T-helper 2 cell treated with Interferon-gamma antibody and Interleukin-4, amounts not matched to agents 5 μg/mL and 100 μg/mL, for 36 hours (primary cell): ENCODE measurements at places on chromosomes 5 and 9.

GRCh38 chr5:107514305-107514704 is 156.4 kb downstream of the EFNA5 start:
- DNase-seq, result no peak

DNA sequence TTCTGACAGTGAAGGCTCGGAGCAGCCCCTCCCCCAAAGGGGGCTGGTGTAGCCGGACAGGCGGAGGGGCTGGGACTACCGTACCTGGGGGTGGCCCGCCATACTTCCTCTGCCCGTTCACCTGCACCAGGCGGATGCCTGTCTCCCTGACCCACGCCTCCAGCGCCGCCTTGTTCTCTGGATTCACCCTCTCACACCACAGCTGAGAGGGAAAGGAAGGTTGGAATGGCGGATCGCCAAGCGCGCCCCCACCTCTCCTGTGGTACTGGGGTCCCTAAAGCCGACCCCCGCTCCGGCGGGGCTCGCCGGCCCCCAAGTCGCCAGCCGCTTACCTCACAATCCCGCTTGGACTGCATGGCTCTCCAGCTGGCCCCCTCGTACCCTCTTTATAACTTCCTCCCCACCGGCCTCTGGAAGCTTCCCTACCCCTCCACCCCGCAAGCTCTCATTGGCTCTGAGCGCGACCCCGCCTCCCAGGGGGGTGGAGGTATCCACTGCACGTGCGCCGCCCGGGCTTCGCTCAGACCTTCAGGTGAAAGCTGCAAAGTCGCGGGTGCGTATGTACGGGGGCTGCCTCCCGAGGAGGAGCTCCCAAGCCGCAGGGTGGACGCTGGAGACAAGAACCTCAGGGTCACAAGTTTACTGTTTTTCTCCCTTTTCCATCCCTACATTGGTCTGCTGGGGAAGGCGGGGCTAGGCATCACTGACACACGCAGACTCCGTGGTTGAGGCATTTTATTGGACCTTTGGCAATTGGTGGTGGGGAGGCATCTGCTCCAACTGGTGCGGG is at the start of gene DND1:
Gene DND1, minus strand, starts transcription at position 390 of the 790 bp plus-strand sequence. Its CDS starts 34 bp downstream, at position 356.
- no peak for DNase-seq

GRCh38 chr5:55973296-55973695 is 21.5 kb downstream of the IL6ST start:
- DNase-seq, result no peak

DNA sequence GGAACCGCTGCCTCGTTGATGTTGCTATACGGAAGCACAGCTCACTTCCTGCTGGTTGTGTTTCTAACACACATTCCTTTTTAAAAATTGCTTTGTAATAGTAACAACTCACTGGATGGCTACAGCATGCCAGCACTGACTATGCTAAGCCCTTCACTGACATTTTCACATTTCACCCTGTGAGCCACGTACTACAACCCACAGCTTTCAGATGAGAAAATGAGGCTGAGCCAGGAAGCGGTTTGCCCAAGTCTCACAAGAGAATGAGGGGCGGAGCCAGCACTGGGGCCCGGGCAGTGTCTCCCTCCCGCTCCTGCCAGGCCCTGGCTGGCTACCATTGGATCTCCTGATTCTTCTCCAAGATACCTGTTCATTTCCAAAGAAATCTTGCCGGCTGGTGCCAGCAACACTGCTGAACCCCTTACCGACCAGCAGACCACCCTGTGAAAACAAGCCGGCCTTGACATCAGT is 38.3 kb downstream of the FAM78A start:
- DNase-seq, result peak; percentile 87

- no peak for DNase-seq
Measured at GRCh38 chr9:23551311-23551721, 274.7 kb downstream of the ELAVL2 start.

DNA sequence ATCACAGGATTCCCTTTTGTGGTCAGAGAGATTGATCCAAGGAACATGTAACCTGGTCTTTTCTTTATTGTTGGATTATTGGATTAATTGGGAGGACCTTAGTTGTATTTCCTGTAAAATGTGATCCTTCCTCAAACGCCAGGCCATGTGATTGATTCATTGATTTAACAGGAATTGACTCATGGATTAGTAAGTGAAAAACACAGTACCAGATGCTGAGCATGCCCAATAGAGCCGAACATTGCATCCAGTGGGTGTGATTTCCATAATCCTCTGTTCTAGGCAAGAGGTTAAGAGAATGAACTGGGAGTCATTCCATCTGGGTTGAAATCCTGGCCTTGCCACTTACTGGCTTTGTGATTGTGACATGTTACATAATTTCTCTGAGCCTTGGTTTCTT is 522.3 kb downstream of the MAT2B start:
- no peak for DNase-seq

DNA sequence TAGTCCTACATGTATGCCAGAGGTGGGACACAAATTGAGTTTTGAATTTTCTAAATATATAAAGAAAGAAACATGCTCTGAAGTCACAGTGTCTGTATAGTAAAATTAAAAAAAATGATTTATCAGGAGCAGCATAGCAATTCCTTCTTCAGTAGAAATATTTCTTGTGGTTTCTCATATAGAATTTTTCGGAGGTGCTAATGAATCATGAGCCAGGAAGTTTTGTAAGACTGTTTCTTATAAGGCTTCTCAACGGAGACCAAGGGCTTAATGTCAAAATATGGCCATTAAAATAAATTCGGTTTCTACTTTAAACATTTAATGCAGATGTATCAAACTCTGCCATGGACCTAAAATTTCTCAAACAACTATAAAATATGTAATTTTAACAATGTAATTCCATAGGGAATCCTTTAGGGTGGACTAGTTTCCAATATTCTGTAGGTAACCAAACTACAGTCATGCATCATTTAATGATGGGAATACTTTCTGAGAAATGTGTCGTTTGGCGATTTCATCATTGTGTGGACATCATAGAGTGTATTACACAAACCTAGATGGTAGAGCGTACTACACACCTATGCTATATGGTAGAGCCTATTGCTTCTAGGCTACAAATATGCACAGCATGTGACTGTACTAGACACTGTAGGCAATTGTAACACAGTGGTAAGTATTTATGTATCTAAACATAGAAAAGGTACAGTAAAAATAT is 66.3 kb downstream of the ANKRD55 start:
- DNase-seq, result no peak

DNA sequence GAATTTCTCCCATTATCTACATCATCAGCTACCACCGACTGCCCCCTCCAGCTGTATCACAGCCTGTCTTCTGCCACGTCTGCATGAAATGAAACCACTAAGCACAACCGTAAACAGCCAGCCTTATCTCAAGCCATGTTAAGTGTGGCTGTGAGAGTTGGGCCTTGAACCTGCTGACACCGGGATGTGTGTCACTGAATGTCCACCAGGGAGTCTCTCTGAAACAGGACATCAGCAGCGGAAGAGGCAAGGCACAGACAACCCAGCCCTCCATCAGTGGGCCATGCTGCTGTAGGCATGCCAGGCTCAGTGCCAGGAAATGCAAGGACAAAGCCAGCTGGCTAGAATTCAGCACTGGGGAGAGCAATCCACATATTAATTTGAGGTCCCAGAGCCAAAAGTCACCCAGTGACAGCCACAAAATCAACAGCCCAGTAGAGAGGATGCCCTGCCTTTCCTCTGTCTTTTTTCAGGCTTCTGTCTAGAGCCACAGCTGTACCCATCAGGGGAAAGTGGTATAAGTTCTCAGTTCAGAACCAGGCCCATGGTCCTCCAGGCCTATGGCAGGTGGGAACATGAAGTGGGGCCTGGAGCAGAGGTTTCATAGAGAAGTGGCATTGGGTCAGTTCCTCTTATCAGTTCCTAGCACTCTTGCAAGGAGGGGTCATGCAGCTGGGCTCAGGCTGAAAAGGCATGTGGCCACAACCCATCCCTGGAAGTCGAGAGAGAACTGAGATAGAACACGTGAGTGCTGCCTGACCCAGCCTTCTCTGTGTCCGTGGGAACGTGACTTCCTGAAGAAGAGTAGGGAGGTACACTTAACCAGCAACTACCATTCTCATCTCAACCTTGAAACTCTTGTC is 199.4 kb downstream of the ESM1 start:
- DNase-seq, result no peak

GRCh38 chr9:3403315-3403714 is 122.5 kb downstream of the RFX3 start:
- DNase-seq, result no peak

DNA sequence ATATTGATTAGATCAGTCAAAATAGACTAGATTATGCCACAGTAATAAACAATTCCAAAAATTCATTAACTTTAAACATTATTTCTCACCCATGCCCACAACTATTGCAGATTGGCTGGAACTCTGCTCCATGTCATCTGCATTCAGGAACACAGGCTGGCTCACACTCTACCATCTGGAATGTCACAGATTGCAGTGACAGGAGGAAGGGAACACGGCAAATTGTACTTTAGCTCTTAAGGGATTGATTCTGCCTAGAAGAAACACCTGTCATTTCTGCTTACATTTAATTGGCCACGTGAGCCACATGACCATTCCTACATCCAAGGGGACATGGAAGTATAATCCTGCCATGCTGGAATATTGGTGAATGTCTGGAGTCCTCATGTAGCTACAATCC is 54.4 kb downstream of the ATPSCKMT start:
- no peak for DNase-seq

DNA sequence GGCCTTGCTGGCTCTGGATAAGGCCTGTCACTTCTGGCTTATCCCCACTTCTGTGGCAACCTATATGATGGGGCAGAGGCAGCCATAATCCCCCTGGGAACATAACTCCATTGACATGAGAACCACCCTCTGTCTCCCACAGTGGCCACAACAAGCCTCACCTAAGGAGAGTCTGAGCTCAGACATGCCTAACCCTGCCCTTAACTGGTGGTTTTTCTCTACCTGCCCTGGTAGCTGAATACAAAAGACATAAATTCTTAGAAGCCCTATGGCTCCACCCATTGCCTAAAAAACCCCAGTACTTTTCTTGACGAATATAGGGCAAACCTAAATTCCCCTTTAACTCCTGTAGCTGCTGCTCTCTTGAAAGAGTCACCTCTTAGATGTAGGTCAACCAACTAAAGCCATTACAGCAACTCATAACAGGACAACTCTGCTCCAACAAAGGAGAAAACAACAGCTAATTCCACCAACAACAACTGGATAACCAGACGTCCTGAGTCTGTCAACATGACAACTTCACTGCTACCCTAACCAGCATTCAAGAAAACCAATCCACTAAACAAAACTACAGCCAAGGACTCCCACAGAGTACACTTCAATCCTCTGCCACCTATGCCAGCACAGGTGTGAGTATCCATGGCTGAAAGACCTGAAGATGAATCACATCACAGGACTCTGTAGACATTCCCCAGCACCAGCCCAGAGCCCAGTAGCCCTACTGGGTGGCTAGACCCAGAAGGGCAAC is 427.7 kb downstream of the PRELID2 start:
- DNase-seq, result no peak

GRCh38 chr9:96413302-96414221 is 4.6 kb downstream of the ZNF367 start:
- DNase-seq, result no peak

DNA sequence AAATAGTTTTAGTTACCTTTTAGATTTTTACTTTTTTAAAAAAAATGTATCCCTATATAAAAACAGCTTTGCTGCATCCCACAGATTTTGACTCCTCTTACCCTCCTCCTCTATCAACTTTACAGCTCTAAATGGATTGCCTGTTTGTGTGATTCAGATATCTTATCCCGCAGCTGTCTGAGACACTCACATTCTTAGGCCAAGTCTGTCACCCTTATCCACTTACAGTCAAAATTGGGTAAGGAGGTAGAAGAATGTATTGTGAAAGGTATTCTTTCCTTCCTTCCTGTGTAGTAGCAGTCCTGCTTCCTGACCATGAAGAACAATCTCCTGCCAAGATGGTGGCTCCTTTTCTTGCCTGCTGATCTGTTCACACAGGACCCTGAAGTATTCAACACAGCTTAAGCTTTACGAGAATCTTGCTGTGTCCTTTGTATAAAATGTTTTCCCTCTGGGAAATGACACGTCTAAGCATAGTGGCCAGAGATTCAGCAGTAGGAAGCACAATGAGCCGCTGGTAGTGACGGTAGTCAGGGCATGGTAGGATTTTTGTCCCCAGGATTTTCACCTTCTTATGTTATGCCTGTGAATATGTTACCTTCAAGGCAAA is 67.7 kb upstream of the ST8SIA4 start:
- DNase-seq, result no peak

GRCh38 chr5:51286046-51286445 is 97.2 kb upstream of the ISL1 start:
- no peak for DNase-seq

- DNase-seq, result no peak
Measured at GRCh38 chr5:59722874-59723273, 170.7 kb downstream of the PDE4D start.

DNA sequence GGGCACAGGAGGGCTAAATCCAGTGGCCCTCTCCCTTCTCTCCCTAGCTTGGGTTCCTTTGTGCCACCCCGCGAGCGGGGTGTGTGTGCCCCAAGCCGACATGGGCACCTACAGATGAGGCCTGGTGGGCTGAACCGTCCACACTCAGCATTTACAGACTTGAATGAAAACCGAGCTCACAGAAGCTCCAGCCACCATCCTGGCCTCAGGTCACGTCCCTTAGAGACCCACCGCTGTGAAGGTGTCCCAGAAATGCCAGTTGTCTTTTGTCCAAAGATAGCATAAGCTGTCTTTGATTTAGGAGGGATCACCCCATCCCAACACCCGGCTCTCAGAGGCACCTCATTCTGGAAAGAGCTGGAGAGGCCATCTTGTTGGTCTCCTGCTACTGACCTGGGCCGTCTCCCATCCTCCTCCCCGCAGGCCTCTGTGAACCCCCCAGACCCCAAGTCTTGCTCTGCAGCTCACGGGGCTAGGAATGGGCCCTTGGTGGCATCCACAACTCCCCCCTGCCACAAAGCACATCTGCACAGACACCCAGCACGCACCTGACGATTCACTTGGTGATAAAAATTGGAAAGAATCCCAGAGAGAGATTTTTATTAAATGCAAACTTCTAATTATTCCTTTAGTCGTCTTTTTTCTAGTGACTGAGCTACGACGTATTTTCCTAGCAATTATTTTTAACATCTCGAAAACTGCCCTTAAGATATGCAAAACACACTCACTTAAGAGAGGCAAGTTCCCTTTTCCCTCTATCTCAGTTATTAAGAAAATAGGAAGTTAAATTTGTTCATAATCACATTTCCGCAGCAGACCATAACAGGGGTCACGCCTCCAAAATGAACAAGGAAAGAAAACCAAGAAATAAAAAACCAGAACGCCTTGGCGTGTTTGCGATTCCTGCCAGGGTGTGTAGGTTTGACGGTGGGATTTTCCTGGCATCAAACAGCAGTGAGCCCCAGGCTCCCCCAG is 80.5 kb upstream of the LMX1B start:
- DNase-seq, result no peak

- DNase-seq, result no peak
Measured at GRCh38 chr5:54217826-54218503, 92.4 kb downstream of the ARL15 start.
